Right kidney (tissue), 9 donors: ENCODE measurements at places on chromosomes 11 and 22.

GRCh38 chr11:8720868-8721608 is 38.4 kb downstream of the RPL27A start:
- DNase-seq: peak; percentile 17

DNA sequence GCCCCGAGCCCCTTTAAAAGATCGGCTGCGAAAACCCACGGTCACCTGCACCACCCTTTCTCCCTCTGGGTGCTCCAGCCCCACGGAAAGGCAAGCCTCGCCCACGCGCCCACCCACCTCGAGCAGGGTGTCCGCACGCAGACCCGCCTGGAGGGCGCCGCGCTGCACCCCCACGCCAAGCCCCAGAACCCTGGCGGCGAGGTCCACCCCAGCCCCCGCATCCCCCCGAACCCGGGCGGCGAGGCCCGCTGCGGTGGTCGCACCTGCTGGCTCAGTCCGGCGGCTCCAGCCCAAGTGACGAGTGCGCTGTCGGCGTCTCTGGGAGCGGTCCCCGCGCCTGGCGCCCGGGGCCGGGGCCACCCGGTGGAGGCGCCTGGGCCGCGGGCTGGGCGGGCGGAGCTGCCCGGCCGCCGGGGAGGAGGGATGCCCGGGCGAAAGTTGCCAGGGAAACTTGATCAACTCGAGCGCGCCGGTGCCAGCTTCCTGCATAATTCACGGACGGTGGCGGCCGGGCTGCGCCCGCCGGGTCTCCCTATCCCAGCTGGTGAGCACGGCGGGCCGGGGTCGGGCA is 1.1 kb downstream of the SHANK2 start:
- DNase-seq: peak; percentile 56

GRCh38 chr11:32148895-32149294 is 58.0 kb downstream of the RCN1 start:
- no peak for DNase-seq

- DNase-seq: no peak
These were observed 16.1 kb downstream of the ALKBH8 start for GRCh38 chr11:107549253-107549953.

- no peak for DNase-seq
These were observed 1.4 kb downstream of the VPREB1 start for GRCh38 chr22:22245935-22246525.

DNA sequence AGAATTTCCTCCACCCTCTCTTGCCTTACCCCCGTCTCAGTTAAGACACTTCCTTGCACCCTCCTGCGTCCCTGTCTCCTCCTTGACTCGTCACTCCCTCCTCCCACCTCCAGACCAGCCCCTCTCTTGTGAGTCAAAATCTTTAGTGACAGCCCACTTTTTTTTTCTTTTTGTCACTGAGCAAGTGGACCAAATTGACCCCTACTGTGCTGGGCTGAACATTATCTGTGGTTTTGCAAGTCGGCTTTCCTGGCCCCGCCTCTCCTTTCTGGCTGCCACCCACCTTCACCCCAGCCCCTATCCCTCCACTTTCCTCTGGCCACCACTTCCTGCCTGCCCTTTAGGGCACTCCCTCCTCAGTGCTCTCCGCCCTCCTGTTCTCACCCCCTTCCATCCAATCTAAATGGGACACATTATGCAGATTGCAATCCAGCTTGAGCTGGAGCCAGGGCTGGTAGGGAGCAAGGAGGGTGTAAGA is at the start of gene APLNR:
APLNR (minus strand) TSS at position 47 of the 478 bp plus-strand sequence. CDS start 246 bp downstream, outside the sequence.
- no peak for DNase-seq

- DNase-seq: no peak
These were observed 21.1 kb upstream of the LRRC32 start for GRCh38 chr11:76691655-76692054.

DNA sequence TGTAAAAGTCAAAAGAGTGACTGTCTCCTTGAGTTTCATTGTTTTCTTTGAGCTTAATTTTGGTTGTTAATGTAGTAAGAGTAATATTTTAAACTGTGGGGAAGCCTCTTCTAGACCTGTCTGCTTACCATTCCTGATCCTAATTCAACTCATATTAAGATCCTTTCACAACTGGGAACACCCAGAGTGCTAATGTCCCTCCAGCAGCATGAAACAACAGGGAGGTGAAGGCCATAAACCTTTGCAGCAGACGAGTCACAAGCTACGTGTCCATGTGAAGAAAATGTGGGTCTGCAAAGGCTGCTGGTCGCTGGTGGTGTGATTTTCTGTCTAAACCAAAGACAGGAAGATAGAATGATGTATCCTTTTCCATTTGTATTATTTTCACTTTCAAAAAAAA is 152.5 kb downstream of the ETS1 start:
- no peak for DNase-seq

GRCh38 chr22:43820651-43821305 is 8.7 kb upstream of the EFCAB6 start:
- no peak for DNase-seq
